Hepatic stellate cell (primary cell): ENCODE measurements at places on chromosomes 2 and 18.

DNA sequence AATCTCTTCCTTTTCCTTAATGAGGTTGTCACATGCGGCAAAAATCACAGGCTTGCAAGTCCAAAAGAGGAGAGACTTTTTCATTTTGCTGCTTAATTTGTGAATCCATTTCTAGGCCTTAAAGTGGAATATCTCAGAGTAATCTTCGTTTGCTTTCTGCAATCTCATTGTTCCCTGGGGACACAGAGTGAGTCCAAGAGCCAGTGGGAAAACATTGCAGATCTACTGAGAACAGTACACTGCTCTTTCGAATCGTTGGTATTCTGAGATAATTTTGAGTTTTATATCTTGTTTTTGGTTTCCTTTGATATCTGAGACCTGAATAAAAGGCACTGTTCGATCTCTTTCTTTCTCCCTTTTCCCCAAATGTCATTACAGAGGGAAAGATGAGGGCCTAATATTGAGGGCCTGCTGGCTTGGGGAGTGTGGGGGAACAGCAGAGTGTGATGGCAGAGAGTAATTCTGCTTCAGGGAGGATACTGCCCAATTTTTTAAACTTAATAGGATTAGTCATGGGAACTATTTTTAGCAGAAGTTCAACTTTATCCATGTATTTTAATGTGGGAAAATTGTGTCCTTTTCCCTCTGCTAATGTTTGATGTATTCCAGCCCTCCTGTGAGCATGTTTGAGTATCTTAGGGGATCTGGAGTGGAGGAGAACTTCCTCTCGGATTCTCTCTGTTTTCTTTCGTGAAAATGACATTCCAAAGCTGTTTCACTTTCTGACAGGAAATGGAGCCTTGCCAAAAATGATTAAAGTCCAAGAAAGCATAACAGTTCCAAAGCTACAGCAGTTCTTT is 418.2 kb upstream of the ZEB2 start:
- peak; percentile 41 for DNase-seq

- no peak for DNase-seq
Measured at GRCh38 chr2:26534098-26534864, 56.4 kb upstream of the OTOF start.

- DNase-seq = no peak
Measured at GRCh38 chr2:9299161-9300100, 92.8 kb downstream of the ASAP2 start.

DNA sequence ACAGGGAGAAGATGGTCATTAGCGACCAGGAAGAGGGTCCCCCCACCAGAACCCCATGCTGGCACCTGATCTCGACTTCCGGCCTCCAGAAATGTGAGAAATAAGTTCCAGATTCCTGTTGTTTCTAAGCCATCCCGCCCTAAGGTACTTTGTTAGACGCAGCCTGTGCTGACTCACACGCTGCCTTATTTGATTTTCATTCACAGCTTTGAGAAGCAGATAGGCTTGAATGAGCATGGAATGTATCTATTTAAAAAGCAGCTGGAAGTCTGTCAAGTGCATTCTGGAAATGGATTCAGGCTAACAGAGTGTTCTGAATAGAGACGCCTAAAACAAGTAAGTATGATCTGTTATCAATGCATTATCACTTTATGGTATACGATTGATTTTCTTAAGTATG is 8.3 kb upstream of the IL1R2 start:
- DNase-seq = no peak
